ENCODE measurements at places on chromosomes 5 and 9.

DNA sequence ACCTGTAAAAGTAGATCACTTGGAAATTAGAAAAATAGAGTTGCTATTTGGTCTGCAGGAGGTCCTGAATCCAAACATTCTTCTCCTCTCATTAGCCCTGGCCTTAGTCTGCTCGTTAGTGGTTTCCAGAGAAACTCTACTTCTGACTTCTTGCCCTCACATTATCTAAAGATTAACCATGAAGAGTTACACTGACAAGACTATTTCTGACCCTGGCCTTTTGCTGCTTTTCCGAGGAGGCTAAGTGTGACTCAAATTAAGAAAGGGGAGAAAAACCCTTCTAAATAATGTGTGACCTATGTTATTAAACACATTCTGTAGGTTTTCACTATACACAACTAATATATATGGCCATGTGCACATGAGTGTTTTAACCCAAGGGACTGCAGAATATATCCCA is 302.4 kb downstream of the RAB3C start:
- no peak for DNase-seq

- DNase-seq, result no peak
Measured at GRCh38 chr9:81604306-81605169, 84.8 kb downstream of the TLE1 start.

DNA sequence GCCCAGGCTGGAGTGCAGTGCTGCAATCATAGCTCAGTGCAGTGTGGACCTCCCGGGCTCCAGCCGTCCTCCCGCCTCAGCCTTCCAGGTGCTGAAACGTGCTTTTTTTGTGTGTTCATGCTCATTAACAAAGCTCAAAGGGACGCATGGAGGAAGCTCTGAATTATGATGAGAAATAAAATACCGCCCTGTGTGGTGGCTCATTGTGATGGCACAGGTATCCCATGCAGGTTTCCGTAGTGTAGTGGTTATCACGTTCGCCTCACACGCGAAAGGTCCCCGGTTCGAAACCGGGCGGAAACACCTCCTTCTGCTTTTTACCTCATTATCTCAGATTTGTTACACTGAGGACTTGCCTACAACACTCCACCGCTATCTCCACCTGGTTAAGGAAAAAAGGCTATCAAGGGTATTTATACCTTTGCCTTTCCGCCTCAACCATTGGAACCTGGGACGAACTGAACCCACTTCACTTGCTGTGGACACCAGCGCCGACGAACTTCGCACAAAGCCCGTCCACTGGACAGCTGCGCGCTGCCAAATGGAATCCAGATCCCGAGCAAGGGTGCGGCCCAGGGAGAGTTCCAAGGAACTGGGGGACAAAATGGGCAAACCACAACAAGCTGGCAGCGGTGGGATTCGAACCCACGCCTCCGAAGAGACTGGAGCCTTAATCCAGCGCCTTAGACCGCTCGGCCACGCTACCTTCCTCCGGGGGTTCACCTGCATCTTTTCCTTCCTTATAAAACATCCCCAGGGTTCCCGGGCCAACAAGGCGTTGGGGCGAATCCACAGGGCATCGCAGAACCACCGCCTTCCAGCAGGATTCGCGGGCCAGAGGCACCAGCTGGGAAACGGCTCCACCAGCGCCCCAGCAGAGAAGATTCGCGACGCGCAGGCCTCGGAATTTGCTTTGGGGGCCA is 26.3 kb downstream of the OR2V2 start:
- peak; percentile 74 for DNase-seq

GRCh38 chr9:136247947-136248637 is 2.5 kb upstream of the QSOX2 start:
- no peak for DNase-seq

GRCh38 chr5:126864042-126864688 is 87.2 kb downstream of the LMNB1 start:
- no peak for DNase-seq

GRCh38 chr5:91225848-91226686 is 157.1 kb downstream of the ARRDC3 start:
- DNase-seq, result peak; percentile 34
